Activated CD8-positive, alpha-beta T cell treated with anti-CD3 and anti-CD28 coated beads, Interleukin-2, amount 10 ng/mL, durations not matched to agents 7 days and 5 days (primary cell): ENCODE measurements at places on chromosomes 6 and 20. TPM values are rescaled to one million over a fixed set of nuclear protein-coding genes. Genes with fewer than 3 reads are reported as not detected.

SAMD5 gene
- total RNA-seq = not detected

NHLRC1 gene
- total RNA-seq = 0.32 TPM

PCMTD2 gene
- total RNA-seq = 33.2 TPM

SLC22A16 gene
- total RNA-seq = not detected

OTOR gene
- total RNA-seq = not detected

GGTLC1 gene
- not detected for total RNA-seq

PBOV1 gene
- total RNA-seq = not detected

HIVEP2 gene
- 22.8 TPM for total RNA-seq

HLA-DQB1 gene
- 15.1 TPM for total RNA-seq

SLC26A8 gene
- total RNA-seq = not detected
